ENCODE measurements at places on chromosomes 2 and 18.
A peak's percentile ranks its signal among the peaks of the same experiment; 100 is the strongest.

GRCh38 chr2:169711751-169712509 lies 17.7 kb downstream of the PHOSPHO2 start:
- DNase-seq: no peak

- DNase-seq: peak; percentile 76
Observed at GRCh38 chr2:201151127-201151981, 31.6 kb upstream of the CASP10 start.

DNA sequence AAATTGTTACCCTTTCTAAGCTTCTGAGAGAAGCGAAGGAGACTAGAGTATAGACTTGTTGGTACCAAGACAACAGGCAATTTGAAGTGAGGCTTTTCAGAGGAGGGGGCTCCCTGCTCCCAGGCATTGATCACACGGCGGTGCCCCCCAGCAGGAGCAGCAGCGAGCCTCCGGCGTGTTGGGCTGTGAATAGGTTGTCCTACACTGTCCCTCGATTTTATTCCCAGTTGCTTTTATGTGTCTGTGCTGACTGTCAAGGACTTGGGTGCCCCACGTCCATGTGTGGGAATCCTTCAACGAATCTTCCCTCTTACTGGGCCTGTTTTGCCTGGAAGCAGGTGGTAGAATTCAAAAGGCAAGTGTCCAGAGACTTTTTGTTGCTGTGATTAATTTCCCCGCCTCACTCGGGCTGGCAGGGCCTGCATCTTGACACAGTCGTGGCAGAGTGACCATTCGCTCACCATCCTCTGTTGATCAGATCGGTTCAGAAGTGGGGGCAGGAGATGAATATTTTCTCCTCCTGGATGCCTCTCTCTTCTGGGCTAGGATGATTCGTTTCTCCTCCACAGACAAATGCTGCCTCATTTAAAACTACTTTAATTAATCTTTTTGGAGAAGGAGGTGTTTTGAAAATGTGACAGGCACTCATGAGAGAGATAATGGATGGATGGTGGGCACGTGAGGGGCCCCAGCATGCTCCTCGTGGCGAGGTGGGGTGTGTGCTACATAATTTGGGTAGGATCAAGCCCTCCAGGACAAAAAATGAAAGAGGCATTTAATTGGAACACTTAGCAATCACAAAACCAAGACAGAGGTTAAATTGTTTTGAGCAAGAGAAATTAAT lies 77.6 kb downstream of the SMIM21 start:
- no peak for DNase-seq

GRCh38 chr2:62141142-62141740 lies 54.7 kb upstream of the B3GNT2 start:
- DNase-seq: peak; percentile 65

GRCh38 chr2:209422191-209422754 lies 1.6 kb upstream of the MAP2 start:
- no peak for DNase-seq

- no peak for DNase-seq
Observed at GRCh38 chr18:23238651-23239349, 103.5 kb downstream of the CABLES1 start.

DNA sequence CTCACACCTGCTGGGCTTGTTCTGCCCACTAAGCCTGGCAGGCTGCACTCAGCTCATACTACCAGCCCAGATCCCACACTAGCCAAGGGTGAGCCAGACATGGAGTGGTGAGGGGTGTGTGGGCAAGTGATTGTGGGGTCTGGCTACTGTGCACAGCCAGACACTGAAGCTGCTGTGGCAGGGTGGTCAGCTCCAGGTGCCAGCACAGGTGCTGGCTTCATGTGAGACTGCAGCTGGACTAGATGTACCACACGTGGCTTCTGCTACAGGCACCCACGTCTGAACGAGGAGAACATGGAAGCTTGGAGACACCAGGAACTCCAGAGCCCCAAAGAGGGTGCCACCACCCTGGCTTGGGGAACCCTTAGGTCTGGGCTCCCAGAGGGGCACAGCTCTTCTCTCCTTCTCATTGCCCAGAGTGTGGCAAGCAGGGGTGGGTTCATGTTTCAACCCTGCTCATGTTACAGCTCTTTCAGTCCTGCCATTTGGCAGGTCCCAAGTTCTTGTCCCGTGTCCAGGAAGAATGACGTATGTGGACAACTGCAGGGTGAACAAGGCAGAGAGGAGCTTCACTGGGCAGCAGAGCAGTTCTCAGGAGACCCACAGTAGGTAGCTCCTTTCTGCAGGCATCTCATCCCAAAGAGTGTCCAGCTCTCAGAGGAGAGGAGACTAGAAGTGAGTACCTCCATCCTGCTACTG lies 1624.2 kb upstream of the TMEFF2 start:
- no peak for DNase-seq

DNA sequence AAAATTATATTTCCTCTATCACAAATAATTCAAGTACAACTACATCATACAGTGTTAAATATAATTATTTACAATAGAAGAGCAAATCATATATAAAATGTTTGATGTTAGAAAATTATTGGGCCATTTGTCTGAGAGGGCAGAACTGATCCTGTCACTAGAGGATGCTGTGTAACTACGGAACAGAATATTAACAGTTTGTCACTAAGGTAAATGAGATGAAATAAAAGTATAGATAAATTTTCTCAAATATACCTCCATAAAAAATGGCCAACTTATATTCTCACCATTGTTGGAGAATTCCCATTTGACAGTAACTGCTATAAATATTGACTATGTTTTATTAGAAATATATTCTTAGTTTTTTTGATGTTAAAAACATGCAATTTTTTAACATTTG lies 1067.4 kb upstream of the DDX18 start:
- no peak for DNase-seq

DNA sequence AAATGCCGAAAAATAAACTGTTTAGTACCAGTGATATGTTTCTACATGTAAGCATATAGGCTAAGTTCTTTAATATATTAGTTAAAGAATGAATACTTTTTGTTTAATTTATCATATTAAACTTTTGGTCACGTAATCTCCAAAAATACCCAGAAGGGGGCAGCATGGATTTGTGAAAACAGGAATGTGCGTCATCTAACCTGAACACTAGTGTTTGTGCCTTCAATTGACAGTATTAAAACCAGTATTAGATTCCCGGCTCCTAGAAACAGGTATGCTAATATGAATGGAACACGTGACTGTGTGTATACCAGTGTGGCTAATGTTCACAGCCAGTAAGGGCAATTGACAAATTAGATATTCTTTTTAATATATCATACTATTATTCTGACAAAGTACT lies 51.8 kb downstream of the WDR7 start:
- peak; percentile 55 for DNase-seq

- DNase-seq: no peak
Observed at GRCh38 chr2:234633581-234634230, 136.8 kb upstream of the ARL4C start.

GRCh38 chr2:81858998-81859397 lies 1554.4 kb upstream of the LRRTM1 start:
- peak; percentile 15 for DNase-seq

- no peak for DNase-seq
Observed at GRCh38 chr18:3761266-3761665, 311.3 kb downstream of the TGIF1 start.

DNA sequence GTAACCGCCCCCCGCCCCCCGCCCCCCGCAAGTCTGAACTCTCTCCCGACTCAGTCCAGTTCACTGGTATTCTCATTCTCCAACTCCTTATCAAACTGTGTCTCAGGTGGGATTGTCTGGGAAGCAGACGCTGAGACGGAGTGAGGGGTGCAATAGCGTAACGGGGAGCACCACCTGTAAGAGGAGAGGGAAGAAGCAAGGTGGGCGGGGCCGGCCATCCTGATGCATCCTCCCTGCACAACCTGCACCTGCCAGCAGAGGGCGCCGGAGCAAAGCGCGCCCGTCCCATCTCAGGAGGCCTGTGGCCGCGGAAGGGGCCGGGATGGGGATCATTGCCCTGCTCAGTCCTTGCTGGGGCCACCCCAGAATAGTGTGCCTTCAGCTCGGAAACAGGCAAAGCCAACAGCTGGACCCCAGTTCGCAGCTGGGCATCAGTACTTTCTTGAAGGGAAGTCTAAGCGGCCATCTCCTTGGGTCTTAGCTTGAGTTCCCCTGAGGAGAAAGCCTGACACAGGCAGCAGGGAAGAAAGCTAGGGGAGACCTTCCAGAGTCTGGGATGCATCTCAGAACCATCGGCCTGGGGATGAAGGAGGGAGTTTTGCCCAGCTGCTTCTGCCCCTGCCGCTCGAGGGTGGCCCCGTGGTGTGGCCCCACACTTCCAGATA lies 208.0 kb downstream of the TFCP2L1 start:
- peak; percentile 84 for DNase-seq

DNA sequence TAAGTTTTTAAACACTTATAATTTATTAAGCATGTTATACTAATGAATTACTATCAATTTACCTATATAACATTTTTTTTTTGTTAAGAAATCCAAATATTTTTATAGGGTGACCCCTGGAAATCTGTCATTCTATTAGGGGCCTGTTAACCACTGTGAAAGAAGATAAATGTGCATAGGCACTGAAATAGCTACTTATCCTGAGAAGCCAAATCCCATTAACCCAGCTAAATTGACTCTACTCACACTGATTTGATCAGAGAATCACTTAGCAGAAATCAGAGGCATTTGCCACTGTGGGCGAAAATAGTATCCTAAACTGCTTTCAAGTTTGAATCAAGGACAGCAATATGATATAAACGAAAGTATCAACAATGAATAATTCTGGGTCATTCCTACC lies 90.0 kb upstream of the GULP1 start:
- no peak for DNase-seq

DNA sequence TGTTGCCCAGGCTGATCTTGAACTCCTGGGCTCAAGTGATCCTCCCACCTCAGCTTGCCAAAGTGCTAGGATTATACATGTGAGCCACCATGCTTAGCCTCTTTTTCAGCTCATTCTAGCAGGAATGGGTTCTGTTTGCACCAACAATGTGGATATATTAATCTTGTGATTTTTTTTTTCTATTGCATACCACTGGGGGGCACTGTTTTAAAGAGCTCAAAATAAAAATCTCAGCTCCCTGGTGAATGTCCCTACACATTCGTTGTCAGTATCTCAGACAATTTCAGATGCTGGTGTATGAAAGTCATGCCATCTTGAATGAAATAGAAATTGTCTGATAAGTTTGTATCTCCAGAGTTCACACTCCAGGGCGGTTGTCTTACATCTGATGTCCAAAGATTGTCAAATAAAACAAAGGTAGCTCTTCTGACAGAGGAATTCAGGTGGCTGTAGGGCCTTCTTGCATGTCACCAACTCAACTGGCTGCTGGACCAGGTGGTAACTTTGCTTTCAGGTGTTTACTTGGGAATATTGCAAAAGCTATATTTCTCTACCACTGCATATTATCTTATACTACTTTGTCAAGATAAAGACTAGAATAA lies 3.1 kb upstream of the MATN3 start:
- peak; percentile 65 for DNase-seq

- peak; percentile 80 for DNase-seq
Observed at GRCh38 chr2:96913398-96914202, 43.7 kb upstream of the SEMA4C start.

GRCh38 chr18:31506024-31506742 lies 8.2 kb downstream of the DSG2 start:
- DNase-seq: no peak

DNA sequence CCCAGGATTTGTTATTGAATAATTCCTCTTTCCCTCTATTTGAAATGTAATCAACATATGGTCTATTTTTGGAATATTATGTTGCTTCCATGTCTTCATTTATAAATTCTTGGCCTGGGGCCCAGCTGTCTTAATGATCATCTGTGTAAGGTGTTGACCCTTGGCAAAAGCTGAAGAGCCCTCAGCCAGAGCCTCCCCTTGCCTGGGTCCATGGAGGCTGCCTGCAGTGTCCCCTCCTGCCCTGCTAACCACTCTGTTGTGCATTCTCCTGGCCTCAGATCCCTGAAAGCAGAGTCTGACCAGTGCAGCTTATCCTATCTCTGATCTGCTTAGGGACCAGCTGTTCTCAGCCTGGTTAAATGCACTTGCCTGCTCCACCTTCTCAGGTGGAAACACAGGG lies 226.1 kb upstream of the APCDD1 start:
- DNase-seq: no peak

GRCh38 chr2:131394147-131394931 lies 30.4 kb upstream of the RAB6D start:
- no peak for DNase-seq

GRCh38 chr2:191636586-191636985 lies 41.4 kb upstream of the NABP1 start:
- DNase-seq: no peak

GRCh38 chr18:29056800-29057199 lies 879.9 kb upstream of the CDH2 start:
- DNase-seq: no peak

DNA sequence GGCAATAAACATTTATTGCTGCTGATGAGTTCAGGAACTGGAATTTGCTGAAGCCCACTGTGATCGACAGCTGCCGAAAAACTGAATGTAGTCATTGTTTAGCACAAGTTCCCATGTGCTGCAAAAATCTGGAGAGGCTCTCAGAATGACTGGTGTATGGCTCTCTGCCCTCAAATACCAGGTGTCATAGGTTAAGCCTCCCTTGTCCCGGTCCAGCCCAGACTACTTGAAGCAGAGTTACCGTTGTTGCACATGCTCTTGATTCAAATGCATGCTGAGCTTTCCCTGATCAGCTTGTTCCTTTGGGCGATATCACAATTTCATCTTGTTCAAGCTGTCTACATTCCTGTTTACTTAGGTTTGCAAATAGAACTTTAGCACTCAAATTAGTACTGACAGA lies 625.2 kb downstream of the CPS1 start:
- no peak for DNase-seq

DNA sequence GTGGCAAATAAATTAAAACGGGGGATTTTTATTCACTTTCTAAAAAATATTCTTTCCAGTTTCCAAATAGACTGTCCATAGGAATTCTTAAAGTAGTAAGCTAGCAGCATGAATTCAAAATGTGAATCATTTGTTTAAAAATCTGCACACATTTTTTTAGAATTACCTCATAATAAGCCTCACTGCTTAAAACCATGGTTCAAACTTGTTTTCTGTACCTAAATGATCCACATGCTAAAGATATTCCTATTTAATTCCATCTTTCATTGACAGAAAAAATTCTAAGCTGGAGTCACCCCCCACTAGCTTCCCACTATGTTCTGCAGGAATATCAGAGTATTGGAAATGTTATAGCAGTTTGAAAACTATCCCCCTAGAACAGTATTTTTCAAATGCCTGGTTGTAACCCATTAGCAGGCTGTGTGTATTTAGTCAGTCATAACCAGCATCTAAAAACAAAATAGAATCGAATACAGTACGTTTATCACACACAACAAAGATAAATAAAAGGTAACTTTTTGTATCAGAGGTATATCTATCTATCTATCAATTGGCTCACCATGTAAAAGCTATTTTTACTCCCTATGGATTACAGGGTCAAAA lies 11.2 kb upstream of the IKZF2 start:
- no peak for DNase-seq
